A172 (cell line): ENCODE measurements at places on chromosomes 5 and 9.

DNA sequence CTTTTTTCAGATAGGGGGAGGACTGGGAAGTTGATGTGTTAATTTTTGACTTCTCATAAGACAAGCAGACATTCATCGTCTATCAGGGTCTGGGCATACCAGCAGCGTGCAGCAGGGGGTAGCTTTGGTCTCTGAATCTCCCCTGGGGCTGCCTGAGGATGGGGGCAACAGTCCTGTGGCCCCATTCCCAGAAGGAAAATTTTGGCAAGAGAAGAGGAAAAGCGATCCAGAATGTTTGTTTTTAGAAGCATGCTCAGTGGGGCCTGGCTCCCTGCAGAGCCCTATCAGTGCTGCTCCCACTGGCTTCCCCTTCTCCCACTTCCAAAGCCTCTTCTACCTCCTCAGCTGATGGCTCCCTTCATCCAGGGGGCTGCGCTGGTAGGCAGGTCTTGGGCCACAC lies 194.8 kb upstream of the IL12B start:
- DNase-seq = no peak

GRCh38 chr9:125277411-125277810 lies 15.8 kb downstream of the GAPVD1 start:
- DNase-seq = no peak

GRCh38 chr5:141208478-141208877 lies at the start of gene PCDHB12:
PCDHB12 (plus strand) TSS chr5:141208719; CDS start chr5:141208908, 189 bp downstream.
- DNase-seq = no peak

DNA sequence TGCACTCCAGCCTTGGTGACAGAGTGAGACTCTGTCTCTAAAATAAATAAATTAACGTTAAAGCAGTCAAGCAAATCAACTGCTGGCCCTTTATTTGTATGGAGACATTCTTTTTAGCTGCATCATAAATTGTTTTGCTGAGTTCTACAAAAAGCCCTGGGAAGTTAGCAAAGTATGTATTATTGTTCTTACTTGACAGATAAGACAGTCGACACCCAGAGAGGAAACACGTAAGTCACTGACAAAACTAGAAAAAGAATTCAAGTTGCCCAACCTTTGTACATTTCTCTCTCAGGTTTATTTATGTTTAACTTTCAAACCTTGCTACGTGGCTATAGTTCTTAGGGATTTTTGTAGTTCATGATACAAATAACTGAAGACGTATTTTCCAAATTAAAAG lies 40.4 kb upstream of the MACIR start:
- DNase-seq = peak; percentile 36

DNA sequence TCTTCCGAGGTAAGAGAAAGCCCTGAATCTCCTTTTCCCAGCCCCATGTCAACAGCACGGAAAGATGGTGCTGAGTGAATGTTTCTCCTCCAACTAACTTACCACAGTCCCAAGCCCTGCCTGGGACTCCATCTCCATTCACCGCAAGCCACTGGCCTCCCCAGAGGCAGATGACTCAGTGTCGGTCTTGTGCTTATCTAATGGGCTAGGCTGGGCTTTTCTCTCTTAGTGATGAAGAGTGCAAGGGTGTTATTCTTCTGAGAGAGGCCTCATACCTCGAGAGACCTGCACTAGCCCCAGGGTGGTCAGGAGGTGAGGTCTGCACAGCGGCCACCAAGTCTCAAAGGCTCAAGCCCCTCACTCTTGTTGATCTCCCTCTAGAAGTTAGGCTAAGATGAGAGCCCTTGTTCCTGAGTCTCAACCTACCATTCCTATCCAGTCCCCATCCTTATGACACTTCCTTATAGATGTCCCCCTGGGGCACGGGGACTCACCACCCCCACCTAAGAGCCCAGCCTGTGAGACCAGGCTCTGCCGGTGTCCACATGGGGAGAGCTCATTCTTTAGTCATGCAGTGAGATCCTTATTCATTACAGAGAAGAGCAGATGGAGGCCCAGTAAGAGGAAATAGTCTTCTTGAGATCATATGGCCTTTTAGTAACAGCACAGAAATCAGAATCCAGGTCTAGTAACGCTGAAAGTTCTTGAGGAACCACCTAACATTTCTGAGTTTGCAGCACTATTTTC lies 127.0 kb downstream of the SAXO1 start:
- DNase-seq = peak; percentile 14

- no peak for DNase-seq
These were observed 345.4 kb upstream of the MEF2C start for GRCh38 chr5:89228355-89228754.

- no peak for DNase-seq
These were observed 10.8 kb downstream of the NR4A3 start for GRCh38 chr9:99832558-99832864.

DNA sequence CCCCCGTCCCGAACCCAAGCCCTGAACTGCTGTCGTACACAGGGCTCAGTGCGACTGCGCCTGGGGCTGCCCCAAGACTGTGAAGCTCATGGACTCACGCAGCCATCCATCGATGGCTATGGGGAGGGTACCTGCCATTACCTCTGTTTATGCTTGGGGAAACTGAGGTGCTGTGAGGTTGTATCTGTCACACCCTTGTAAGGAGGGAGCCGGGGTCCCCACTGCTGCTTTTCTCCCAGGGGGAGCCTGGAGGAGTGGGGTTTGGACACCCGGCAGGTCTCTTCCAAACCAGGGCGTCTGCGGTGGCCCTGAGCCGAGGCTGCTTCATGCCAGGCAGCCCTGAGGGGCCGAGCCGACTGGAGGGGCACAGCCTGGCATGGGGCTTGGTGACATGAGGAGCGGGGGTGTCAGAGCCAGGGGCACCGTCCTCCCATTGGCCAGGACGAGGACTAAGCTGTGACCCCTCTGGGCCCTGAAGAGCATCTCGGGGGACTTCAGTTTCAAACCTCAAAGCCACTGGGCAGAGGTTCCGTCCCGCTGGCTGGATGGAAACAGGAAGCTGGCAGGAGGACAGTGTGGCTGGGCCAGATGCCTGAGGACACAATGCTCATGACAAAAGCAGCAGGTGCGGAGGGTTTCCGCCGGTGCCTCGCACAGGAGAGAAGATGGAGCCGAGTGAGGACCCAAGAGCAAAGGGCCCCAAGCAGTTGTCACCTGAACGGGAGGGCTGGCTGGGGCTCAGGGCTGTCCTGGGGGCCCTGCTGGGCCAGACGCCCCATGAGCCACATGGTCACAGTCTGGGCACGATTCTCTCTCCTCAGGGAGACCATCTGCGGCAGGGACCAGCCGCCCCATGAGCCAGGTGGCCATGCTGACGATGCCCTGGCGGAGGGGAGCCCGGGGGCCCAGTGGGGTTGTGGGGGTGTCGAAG lies 54.4 kb upstream of the EXOC3 start:
- no peak for DNase-seq

DNA sequence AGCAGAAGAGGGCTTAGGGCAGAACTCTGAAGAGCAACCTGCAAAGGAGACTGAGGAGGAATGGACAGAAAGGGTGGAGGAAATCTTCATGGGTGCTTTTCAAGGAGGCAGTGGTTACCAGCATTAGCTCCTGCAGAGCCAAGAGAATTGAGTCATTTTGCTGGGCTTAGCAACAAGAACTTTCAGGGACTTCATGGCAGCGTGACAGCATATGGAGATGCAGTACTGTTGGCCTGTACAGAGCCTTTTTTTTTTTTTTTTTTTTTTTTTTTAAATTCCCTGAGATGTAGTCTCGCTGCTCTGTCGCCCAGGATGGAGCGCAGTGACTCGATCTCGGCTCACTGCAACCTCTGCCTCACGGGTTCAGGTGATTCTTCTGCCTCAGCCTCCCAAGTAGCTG lies 296.0 kb upstream of the DMRT1 start:
- DNase-seq = no peak

GRCh38 chr9:92550765-92551164 lies 15.0 kb upstream of the ECM2 start:
- DNase-seq = no peak

- DNase-seq = peak; percentile 78
These were observed 50.3 kb upstream of the TGFBR1 start for GRCh38 chr9:99054581-99054980.

DNA sequence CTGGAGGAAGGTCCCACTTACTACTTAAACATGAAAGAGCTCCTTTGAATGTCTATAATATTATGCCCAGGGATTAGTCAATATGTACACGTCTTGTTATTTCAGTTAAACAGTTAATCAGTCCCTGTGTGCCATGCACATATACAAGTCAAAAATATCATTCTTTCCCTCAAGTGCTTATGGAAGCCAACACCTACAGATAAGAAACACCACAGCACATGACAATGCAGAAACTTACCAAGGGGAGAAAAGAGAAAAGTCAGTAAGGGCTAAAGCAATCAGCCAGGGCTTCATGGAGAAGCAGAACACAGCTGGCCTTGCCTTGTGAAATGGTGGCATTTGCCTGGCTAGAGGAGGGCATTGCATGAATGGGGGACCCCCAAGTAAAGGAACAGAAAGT lies 88.3 kb downstream of the SNCAIP start:
- DNase-seq = no peak

- DNase-seq = no peak
These were observed 113.4 kb upstream of the CNTLN start for GRCh38 chr9:17021387-17021970.

- no peak for DNase-seq
These were observed 7.3 kb upstream of the MAN2A1 start for GRCh38 chr5:109682383-109682782.

GRCh38 chr5:120540097-120540496 lies 76.0 kb downstream of the PRR16 start:
- DNase-seq = no peak

- no peak for DNase-seq
These were observed 113.2 kb downstream of the JAKMIP2 start for GRCh38 chr5:147669169-147669869.

DNA sequence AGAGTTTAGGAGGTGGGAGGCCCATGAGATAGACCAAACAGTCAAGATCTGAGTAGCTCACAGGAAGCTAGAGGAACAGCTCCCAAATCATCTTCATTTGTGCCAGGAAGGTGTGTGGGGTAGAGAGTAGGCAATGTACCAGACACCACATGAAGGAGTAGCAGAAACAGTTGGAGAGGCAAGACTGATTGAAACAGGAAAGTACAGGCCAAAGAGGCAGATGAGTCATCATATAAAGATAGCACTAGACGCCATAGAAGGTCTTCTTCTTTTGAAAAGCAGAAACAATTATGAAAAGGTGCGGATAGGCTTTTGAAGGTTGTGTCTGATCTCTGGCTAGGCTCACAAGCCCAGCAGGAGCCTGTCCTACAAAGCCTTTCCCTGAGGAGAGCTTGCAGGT lies 62.7 kb upstream of the PALM2AKAP2 start:
- DNase-seq = peak; percentile 47

- DNase-seq = no peak
These were observed 141.9 kb downstream of the PBX3 start for GRCh38 chr9:125889112-125889475.

DNA sequence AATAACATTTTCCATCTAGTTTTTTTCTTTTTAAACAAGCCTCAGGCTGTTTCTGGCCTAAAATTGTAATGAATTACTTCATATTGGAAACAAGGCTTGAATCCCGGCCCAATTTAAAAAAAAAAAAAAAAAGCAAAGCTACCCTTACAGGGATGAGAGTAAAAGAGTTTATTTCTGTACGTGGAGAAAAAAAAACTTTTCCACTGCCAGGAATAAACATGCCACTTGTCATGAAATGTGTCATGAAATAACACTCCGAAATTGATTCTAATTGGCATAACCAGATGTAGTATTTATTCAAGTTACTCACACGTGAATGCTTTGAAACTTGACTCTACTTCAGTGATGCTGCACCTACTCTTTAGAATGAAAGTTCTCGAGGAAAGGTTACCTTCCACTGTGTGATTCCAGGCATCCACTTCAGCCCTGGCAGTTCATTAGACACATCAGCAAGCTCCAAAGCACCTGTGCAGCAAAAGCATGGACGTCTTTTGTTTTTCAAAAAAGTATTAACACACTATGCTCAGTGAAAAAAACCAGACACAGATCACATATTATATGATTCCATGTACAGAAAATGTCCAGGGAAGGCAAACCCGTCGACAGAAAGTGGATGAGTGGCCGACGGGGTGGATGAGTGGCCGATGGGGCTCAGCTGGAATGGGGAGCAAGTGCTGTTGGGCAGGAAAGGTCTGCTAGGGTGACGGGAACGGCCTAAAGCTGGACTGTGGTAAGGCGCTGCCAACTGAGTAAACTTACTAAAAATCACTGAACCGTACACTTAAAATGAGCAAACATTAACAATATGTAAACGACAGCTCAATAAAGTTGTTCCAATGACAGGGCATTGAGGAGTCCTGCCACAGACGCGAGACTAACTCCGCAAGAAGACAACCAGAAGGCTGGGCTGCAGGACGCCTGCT lies 21.2 kb downstream of the NSUN2 start:
- no peak for DNase-seq

- no peak for DNase-seq
These were observed 219.0 kb downstream of the BNC2 start for GRCh38 chr9:16651446-16651964.

GRCh38 chr9:133120501-133121197 lies 391 bp downstream of the RALGDS start:
- DNase-seq = no peak

- DNase-seq = peak; percentile 32
These were observed 93.3 kb downstream of the KIAA0825 start for GRCh38 chr5:94524841-94525697.

DNA sequence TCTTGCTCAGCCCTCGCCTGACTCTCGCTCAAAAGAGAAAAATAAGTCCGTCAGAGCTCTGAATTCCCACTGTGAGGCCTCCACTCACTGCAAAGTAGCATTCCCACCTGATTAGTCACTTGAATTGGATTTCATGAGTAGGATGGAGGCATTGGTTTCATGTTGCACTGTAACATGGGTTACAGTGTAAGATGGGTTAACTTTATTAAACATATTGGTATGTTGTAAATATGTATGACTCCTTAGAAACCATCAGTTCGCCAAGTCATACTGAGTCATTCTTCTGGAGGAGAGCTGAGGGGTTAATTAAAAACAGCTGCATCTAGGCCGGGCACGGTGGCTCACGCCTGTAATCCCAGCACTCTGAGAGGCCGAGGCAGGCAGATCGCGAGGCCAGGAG lies 93.8 kb upstream of the BNC2 start:
- DNase-seq = peak; percentile 60

GRCh38 chr9:120761006-120761405 lies 32.2 kb downstream of the FBXW2 start:
- no peak for DNase-seq

GRCh38 chr5:40770764-40771163 lies 15.0 kb upstream of the TTC33 start:
- DNase-seq = no peak

GRCh38 chr9:136544548-136544963 lies 1.3 kb downstream of the NOTCH1 start:
- no peak for DNase-seq

DNA sequence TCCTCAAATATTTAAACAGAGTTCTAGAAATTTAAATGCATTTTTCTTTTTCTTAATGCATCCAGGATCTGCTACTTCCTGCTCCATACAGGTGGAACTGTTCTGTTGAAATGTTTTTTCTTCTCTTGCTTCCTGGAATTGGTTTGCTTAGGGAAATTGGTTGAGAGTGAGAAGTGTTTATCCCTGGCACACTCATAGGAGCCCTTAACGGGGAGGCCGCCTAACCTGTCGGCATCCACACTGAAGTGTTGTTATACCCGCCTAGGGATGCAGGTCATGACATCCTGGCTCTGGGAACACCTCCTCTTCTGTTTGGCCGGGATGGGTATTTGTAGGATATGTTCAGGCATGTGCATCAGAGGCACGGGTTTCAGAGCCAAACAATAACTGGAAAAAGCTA lies 239.7 kb downstream of the GADD45G start:
- no peak for DNase-seq
